ENCODE measurements at places on chromosomes 1 and 21.

DNA sequence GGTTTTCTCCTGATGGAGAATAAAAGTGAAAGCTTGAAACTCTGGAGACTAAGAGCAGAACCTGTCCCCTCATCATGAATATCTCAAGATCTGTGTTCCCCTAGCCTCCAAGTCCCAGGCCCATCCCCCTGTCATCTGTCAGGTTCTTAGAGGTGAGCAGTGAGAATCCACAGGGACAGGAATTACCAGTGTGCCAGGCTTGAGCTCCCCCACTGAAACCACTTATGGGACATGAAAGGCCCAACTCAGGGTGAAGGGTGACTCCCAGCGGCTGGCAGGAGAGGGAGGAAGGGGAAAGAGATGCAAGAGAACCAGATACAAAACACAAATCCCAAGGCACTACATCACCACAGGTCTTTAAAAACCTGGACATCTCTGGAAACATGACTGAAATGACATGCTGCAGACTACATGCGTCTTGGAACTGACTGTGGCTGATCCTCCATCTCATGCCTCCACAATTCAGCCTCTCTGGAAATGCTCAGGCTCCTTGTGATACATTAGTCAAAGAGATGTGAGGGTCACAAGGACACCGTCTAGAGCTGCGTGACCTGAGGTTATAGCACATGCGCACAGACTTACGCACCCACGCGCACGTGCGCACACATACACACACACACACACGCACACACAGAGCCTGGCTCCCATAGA, 6.8 kb upstream of the LY9 start:
- no peak for DNase-seq

- no peak for DNase-seq
Observed at GRCh38 chr1:8342325-8342724, 24.4 kb downstream of the SLC45A1 start.

GRCh38 chr1:1561801-1562470, 12.7 kb downstream of the SSU72 start:
- no peak for DNase-seq

DNA sequence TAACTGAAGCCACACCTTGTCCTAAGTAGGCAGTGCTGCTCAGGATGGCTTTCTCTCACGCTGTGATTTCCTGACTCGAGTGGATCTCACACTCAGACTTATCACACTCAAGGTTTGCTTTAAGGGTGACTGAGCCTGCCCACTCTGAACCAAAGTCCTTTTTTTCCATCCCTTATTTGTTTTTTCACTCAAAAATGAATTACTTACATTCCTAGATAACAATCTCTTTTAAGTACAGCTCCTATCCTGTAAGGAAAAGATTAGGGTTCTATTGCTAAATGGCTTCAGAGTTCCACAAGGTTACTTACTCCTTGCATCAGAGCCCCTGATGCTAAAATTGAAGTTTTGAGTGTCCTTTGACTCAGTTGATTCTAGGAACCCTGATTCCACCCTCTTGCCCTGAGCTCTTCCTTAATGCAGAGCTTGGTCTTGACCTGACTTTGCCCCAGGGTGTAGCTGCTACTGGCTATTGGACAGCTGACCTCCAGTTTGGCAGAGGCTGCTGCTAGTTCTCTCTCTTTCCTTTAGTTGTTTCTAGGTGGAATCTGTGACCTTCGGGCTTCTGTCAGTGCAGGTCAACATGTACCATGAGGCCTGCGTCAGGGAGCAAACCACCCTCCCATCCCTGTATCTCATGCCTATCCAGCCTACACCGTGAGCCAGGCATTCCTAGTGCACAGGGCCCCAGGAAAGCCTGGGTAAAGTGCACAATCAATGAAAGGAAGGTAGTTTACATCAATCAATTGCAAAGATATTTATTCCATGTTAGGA, 80.1 kb upstream of the CD55 start:
- DNase-seq: no peak

DNA sequence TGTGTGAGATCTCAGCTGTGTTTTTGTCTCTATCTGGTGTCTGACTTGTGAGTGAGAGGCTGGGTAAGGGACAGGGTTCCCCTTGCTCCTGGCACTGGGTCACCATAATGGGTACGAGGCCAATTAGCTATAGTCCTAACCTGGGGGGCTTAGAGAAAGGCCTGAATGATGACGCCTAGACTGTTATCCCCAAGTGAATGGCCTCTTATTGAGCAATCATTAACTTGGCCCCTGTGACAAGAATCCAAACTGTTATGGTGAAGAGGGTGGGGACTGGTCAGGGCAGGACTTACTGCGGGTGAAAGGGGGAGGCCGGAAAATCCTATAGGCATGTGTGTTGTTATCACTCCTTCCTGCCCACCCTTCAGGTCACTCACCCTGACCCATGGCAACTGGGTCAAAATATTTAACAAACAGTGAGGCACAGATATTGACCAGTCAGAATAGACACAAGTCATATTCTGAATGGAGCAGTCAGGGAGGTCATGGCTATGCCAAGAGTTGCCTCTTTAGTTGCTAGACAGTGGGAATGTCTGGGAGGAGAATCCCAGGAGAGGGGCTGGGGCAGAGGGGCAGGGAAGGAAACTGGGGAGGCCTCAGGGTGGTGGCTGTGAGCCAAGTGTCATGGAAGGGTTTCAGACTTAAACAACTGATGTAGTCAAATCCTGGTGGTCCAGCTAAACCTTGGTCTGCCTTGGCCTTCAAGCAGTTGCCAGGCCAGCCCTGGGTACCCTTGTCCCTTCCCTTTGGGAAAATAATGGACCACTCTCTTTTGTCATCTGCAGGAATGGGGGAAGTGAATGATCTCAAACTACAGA, 3.2 kb downstream of the NR0B2 start:
- DNase-seq: no peak

- DNase-seq: peak; percentile 48
Observed at GRCh38 chr21:38266732-38267131, 9.9 kb downstream of the KCNJ15 start.

- DNase-seq: peak; percentile 26
Observed at GRCh38 chr1:203041351-203041932, 15.2 kb downstream of the PPFIA4 start.

DNA sequence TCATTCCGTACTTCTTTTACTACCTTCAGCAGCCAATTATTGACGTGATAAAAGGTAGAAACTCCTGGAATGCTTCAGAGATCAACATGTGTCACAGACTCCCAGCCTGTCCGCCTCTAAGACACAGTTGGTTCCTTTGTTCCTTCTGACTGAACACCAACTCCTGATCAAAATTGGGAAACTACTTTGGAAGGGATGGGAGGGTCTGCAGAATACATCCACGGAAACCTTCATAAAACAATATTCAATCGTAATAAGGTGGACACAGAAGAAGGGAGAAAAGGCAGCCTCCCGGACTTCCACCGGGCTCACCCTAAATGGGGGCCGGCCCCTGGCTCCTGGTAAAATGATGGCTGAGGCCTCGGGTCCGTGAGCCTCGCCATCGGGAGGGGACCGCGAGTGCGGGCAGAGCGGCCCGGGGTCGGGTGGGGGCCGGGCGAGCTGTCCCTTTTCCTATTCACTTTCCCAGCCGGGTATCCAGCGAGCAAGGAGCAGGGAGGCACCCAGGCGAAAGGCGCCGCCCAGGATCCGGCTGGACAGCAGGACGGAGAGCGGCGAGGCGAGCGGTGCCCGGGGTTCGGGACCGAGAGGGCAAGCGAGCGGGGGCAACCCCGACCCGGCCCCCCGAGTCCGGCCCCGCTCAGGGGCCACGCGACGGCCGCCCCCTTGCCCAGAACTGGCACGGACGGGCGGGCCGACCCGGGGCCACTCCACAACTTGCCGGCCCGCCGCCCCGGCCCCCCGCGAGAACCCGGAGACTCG, 805 bp downstream of the NRIP1 start:
- DNase-seq: peak; percentile 37

DNA sequence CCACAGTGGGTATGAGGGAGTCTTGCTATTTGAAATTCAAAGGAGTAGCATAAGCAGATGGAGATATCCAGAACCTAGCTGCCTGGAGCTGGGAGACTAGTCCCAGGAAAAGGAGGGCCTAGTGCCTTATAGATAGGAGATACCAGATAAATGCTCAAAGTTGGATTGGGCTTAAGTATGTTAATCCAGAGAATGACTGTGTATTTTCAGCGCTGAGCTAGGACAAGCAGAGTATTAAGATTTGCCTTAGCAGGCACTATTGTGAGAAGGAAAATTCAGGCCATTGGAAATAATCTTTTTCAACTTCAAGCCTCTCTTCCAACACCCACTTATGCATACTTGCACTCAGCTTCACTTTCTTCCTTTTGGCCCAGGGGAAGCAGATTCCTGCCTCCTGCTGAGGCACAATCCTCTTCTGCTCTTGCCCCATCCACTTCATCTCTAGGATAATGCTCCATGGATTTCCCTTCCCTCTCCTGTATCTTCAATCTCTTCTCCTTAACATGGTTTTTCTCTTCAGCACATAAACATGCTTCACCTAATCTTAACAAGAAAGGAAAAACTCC, 21.1 kb downstream of the PIK3C2B start:
- no peak for DNase-seq

- no peak for DNase-seq
Observed at GRCh38 chr21:45146801-45147200, 72.4 kb downstream of the ADARB1 start.

DNA sequence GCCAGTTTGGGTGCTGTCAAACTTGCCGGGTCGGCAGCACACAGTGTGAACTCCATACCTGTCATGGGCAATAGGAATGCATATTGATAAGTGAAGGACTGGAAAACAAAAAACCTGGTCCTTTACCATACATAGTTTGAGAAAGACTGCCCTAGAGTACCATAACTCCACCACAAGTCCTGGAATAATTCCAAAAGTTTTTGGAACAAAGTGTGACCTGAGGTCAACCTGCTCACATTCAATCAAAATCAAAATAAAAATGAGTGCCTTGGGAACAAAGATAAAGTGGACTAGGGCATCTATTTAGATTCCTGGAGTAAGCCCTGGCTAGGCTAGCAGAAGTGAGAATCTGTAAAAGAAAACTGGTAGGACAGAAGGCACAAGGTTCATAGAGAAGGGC, 7.6 kb downstream of the PEX19 start:
- no peak for DNase-seq

Data from epithelial cell of esophagus (primary cell).